NCI-H1105 treated with DMSO at 0.1 percent for 48 hours (cell line): ENCODE measurements at places on chromosomes 1 and 21.

- DNase-seq, result no peak
These were observed 127.2 kb upstream of the ZC3H12A start for GRCh38 chr1:37347104-37347649.

DNA sequence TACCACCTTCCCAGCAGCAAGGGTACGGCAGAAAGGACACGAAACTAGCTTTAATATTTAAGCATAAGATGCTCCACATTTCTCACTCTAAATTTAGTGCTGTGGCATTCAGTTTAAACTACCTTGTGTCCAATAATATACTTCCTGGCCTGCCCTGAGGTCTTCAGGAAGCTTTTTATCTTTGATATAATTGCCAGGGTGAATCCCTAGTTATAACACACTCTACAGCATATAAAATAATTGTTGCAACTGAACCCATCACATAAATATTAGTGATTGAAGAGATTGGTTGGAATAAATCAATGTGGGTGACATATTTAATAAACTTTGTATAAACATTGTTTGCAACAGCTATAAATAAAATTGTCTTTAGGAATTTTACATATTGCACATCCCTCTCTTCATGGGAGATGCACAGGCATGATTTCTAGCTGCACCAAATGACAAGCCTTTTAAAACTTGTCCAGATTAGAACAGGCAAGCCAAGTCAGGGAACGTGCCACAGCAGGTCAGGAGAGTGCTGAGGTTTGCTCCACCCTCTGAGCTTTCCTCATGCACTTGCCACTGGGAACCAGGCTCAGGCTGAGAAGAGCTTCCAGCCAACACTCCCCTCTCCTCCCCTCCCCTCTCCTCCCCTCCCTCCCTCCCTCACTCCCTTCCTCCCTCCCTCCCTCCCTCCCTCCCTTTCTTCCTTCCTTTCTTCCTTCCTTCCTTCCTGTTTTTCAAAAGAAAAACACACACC lies 623.2 kb upstream of the PKN2 start:
- peak; percentile 45 for DNase-seq

GRCh38 chr21:25938658-25939395 lies 204.1 kb downstream of the GABPA start:
- peak; percentile 17 for DNase-seq

DNA sequence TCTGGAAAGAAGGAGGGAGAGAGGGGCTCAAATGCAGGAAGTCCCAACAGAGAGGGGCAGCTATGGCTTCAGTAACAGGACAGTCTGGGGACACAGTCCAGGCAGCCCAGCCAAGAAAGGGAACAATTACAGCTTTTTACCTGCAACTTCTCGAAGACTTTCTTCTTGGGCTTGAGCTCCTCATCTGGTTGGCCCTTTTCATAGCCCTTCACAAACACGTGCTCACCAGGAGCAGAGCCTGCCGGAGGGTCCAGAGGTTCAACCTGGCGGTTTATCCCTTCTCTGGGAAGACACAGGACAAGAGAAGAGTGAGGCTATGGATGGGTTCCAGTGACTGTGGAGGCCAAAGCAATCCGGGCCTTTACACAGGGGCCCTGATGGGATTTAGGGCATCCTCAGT lies 37.9 kb downstream of the YARS1 start:
- no peak for DNase-seq

- DNase-seq, result peak; percentile 24
These were observed 637 bp downstream of the LYPLA2 start for GRCh38 chr1:23791516-23792047.

DNA sequence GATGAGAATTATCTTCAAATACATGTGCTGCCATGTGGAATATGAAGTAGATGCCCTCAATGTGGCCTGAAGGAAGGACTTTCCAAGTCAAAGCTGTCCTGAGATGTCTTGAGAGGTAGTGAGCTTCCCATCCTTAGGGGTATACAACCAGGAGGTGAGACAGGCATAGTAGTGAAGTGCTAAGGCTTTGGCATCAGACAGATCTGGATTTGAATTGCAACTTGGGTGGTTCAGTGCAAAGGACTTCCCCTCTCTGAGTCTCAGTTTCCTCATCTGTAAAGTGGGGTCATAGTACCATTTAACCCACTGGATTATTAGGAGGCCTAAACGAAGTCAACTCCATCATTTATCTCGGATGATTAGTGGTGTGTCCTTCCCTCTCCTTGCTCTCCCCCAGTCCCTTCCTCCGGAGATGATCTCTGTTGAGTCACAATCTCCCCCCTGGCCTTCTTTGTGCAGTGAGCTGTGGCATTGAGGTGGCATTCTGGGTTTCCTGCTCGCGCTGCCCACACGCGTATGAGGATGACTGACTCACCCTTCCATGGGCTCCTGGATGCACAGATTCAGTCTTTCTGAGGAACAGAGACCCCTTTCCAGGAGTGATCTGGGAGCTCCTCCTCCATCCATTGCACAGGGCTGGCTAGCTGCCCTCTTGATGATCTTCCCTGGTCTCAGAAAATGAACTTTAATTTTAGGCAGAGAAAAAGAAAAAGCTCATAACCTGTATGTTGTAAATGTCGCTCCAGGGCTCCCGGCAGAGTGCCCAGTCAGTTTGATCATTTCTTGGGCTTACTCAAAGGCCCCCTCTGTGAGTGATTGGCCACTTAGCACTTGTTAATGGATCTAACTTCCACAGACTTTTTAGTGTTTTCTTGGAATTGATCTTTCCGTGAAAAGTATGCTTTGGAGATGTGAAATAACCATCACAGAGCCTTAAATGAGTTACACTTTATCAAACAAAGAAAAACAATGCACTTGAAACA lies 354.6 kb downstream of the PTPRU start:
- no peak for DNase-seq
